Urothelium cell line (cell line): ENCODE measurements at places on chromosomes 11 and 22.

GRCh38 chr11:43942662-43943371 is 380 bp downstream of the C11orf96 start:
- DNase-seq: peak; percentile 37

DNA sequence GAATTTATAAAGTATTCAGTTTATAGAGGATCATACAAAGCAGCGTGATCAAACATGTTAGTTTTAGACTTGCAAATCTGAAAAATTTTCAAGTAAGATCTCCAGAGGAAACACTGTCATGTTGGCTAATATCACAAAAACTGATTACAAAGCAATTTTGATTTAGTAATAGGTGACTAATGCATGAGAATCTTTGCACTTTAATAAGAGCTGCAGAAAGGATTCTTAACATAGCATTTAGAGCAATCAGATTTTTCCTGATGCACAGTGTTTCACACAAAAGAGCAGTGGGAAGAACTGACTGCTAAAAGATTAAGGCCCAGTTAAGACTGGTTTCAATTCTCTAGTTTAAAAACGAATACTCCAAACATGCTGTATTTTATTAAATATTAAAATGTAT is 321.2 kb downstream of the GUCY1A2 start:
- no peak for DNase-seq

DNA sequence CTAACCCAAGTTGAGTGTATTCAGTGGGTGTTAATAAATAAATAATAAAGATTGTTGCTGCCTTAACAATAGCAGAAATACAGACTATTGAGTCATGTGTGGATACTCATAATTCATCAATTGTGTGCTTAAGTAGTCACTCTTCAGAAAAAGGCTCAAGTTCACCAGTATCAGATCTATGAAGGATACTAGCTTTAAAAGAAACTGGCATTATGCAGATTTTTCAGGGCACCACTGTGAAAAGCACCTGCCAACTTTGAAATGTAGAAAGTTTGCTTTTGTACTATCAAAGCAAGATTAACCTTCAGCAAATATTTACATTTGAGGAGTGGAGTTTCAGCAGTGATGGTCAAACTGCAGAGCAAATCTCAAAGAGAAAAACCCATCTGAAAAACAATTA is 20.1 kb upstream of the SYTL2 start:
- DNase-seq: no peak

DNA sequence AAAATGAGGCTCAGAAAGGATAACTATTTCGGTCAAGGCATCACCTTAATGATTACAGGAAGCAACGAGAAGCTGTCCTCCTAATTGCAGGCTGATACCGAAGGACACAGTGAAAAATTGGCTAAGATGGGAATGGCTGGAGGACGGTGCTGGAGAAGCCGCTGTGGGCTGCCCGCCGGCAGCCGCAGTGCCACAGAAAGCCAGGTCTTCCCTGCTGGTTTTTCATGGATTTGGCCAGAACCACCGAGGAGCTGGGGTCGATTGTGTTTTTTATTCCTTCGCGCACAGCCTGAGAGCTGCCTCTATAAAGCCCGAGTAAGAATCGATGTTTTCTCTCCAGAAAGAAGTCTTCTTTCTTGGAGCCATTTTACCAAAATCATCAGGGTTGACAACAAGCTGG is 1484.2 kb downstream of the BRD1 start:
- no peak for DNase-seq

- DNase-seq: no peak
Measured at GRCh38 chr11:69371731-69372588, 78.0 kb downstream of the MYEOV start.

DNA sequence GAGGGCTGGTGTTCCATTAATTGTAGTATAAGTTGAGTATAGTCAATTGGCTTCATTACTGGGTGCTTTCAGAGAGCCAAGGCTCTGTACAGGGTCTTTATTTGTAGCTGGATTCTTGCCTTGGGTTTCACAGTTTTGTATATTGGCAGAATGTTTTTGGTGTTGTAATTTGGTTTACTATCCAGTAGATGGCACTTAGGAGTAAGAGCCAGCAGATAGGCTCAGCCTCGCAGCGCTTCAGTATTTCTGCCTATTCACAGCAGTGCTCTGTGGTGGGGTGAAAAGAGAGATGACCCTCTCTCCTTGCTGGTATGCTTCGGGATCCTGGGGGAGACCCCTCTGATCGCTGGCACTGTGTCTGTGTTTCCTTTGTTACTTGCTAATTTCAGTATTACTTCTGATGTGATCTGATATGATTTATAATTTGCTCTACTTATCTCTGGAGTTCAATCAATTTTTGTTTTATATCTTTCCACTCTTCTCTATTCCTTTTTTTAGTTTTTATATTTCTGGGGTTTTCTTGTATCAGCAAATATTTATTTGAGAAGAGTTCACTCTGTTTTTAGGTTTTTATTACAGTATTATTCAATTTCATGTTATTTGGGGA is 52.2 kb downstream of the ANO5 start:
- peak; percentile 38 for DNase-seq

GRCh38 chr11:72652873-72653630 is 21.2 kb downstream of the PDE2A start:
- DNase-seq: no peak

DNA sequence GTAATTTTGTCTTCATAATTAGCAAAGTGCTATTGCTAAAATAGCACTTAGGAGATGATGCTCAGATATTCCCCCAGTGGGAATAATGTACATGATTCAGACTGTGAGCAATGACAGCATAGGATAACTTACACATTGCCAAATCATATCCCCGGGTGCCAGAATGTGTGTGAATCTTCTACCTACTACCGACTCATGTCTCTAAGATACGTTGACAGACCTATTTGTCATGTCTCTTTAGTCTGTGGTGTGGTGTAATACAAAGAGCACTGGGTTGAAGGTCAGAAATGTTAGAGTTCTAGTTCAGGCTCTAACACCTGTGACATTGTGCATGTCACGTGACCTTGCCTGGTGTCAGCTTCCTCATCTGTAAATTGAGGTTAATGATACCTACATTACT is 31.0 kb upstream of the PICALM start:
- no peak for DNase-seq

- DNase-seq: no peak
Measured at GRCh38 chr11:68954836-68955606, 25.8 kb downstream of the MRGPRD start.

DNA sequence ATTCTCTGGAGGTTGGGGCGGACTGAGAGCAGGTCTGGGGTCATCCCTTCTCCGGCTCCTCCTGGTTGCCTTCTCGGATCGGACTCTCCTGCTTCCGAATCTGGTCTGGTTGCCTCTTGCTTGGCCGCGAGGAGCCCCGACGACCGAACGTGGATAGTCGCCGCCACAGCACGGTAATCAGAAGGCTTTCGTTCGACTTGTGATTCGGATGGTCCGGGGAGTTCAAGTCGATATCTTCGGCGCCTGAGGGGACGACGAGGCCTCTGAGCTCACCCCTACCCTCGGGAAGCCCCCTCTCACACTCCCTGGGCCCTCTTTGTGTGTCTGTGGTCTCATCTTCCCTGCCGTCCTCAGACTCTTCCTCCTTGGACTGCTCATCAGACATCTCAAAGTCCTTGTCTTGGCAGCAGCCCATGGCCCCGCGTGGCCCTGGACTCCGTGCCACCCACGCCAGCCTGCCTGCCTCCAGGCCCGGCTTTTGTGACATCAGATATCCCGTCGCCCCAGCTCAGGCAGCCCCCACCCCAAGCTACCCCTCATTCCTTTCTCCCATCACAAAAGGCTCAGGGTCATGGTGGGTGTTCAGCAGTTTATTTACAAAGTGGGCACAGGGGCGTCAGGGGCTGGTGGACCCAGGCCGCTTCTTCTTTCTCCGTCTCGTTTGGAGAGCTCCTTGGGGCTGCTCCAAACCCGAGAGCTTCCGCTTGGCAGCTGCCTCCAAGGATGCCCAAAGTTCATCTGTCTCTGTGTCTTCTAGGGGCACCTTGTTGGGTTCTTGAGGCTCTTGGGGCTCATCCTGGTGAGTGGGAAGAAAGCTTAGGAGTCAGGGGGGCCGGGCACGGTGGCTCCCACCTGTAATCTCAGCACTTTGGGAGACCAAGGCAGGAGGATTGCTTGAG is at the start of gene TEX54:
Gene TEX54, minus strand, starts transcription at position 506 of the 899 bp plus-strand sequence.
- no peak for DNase-seq

GRCh38 chr11:120324932-120325810 is at the start of gene TLCD5:
Gene TLCD5, plus strand, starts transcription at chr11:120325299. Its CDS starts 2,143 bp downstream, at chr11:120327442.
- peak; percentile 80 for DNase-seq

DNA sequence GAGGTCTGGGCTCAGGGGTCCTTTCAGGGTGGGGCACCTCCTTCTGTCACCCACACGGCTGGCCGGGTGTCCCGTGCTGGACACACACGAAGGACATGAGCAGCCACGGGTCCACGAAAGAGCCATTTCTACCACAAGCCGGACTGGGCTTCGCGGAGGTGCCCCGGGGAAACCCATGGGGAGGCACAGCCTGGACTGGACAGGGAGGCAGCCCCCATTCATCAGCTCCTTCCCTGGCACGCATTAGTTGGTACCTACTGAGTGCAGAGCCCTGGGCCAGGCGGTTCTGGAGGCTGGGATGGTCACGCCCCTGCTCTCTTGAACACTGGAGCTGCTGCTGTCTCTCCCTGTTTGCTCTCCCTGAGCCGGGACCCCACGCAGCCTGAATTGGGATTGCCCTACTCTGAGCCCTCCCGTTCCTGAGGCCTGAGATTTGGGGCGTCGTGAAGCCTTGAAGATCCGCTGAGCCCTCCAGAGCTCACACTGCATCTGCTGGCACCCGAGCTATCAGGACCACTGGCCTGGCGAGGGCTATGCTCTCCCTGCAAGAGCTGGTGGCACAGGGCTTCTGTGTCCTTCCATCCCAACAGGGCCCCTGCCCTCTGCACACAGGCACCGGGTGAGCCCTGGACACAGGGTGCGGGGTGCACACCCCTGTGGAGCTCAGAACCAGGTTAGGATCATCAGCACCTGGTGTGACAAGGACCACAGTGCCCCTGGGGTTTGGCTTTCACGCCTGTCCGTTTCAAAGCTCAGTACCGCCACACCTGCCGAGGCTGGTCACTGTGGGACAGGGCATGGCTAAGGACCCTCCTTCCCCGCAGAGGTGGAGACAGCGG is 84.6 kb downstream of the MYEOV start:
- DNase-seq: no peak

- peak; percentile 85 for DNase-seq
Measured at GRCh38 chr11:117946842-117947526, 17.8 kb upstream of the TMPRSS13 start.

DNA sequence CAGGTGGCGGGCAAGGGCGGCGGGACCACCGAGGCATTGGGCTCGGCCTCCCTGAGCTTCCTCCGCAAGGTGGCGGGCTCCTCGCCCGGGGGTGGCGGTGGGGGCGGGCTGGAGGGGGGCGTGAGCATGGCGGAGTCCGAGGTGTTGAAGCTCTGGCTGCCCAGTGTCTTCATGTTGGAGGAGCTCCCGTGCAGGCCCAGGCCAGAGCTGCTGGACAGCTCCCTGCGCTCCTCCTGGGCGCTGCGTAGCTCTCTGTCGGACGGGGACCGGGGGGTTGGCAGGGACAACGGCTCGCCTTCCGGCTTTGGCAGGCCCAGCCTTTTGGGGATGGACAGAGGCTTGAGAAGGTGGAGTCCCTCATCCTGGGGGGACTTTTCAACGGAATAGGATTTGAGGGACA is 43.9 kb upstream of the BID start:
- DNase-seq: no peak

DNA sequence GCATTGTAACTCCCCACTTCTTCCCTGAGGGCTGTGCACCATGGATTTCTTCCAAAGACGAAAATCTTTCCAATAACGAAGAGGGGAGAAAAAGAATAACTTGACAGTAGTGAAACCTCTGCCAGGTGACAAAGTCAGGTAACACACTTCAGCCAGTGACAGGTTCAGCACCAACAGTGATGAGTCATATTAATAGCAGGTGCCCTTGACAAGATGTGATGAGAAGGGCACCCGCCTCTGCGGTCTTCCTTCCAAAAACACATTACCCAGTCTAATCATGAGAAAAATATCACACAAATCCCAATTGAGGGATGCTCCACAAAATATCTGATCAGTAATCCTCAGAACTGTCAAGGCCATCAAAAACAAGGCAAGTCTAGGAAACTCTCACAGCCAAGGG is 157.8 kb downstream of the EFCAB6 start:
- DNase-seq: no peak

- DNase-seq: peak; percentile 80
Measured at GRCh38 chr11:45333001-45333971, 47.1 kb upstream of the SYT13 start.

GRCh38 chr11:23924226-23924625 is 572.6 kb upstream of the LUZP2 start:
- no peak for DNase-seq

DNA sequence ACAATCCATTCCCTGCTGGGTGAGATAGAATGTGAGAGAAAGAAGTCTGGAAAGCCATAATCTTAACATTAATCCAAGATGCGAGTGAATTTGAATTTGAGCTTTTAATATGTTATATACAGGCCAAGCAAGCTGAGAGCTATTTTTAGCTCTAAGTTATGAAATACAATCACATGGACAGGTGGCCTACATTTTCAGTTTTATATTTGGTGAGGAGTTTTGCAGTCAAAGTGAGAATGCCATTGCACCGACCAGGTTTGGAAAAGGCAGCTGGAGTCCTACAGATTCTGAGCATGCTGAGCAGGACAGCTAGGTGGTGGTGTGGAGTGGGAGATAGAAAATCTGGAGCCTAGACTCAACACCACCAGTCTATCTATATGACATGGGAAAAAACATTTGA is 12.0 kb downstream of the OR5B21 start:
- DNase-seq: no peak

GRCh38 chr11:102293873-102294601 is 23.2 kb upstream of the BIRC3 start:
- DNase-seq: peak; percentile 43

DNA sequence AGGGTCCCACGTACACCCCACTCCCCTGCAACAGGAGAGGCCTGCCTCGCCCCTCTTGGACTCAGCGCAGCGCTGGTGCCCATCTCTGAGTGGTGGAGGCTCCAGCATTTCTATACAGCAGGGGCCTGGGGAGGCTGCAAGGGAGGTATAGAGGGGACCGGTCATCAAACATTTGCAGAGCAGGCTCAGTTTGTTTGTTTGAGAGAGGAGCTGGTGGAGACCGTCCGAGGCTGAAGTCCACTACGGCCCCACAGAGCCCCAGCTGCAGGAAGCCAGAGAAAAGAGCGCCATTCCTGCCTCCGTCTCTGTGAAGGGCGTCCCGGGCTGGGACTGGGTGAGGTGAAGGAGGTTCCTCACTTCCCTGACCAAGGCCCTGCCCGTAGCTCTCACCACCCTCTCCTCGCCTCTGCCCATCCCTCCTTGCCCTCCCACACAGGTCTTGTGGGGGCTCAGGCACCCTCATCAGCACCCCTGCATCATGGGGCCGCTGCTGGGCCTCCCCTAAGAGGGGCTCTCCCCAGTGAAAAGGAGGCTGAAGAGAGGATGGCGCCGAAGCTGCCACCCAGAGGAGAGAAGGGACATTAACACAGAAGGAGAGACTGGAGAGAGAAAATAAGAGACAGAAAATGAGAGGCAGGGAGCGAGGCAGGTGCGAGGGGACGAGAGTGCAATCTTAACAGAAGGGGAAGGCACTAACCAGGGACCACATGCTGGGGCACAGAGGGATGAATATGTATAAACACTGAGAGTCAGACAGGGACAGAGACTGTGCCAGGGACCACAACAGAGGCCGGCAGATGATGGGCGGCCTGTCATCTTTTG is 24.5 kb downstream of the RPUSD4 start:
- no peak for DNase-seq
